NCI-H1048 (cell line): ENCODE measurements at places on chromosomes 13 and 19.

- no peak for DNase-seq
Measured at GRCh38 chr13:44904967-44905366, 84.3 kb downstream of the NUFIP1 start.

DNA sequence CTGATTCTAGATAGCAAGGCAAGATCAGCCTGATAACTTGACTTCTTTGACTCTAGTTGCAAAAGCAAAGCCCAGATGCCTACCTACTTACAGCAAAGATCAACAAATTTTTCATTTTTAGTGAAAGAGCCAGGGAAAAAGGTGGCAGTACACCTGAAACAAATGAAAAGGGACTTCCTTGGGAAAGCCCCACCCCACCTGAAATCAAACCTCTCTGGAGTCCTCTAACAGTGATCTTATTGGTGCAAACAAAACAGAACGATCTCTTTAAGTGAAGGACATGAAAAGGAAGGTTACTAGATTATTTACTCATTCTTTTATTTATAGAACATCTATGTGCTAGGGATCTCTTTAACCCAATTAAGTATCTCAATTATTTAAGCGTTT lies 507 bp upstream of the LCP1 start:
- DNase-seq: no peak

GRCh38 chr13:40979232-40979631 lies 39.9 kb downstream of the ELF1 start:
- no peak for DNase-seq

DNA sequence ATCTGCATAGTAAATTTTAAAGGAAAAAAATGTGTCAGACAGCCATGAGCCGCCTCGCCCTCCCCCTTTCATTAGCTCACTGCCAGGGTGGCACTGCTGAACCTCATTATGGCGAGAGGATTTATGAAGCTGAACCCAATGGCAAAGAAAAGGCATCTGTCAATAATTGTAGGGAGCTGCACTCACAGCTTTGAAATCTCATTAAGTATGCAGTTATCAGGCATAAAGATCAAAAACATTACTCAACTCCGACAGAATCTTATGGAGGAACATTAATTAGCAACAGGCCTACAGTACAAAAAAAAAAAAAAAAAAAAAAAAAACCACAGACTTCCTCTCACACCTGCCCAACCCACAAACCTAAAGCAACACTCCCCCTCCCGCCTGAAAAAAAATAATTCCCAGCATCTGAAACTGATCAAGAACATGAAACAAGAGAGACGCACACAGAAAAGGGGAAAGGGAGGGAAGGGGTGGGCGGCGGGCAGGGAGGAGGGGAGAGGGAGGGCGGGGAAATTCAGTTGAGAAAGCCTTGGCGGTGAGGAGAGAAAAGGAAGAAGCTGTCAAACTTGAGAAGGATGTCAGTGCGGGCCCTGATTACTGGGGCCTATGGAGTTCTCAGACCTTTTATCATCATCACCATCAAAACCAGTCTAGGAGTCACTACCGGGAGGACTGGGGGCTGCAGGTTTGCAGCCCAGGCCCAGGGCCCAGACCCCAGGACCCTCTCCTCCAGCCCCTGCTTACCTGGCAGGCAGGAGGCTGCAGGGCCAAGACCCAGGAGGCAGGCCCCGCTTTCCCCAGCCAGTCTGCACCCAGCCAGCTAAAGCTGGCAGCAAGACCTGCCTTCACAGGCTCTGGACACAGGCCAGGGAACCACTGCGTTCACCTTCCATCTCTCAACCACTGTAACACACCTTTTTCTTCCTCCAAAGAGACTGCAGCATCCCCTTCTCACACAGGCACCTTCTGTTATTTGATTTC lies 8.9 kb downstream of the TSHZ3 start:
- DNase-seq: no peak

GRCh38 chr13:113080901-113081521 lies 24.6 kb upstream of the F7 start:
- DNase-seq: no peak

DNA sequence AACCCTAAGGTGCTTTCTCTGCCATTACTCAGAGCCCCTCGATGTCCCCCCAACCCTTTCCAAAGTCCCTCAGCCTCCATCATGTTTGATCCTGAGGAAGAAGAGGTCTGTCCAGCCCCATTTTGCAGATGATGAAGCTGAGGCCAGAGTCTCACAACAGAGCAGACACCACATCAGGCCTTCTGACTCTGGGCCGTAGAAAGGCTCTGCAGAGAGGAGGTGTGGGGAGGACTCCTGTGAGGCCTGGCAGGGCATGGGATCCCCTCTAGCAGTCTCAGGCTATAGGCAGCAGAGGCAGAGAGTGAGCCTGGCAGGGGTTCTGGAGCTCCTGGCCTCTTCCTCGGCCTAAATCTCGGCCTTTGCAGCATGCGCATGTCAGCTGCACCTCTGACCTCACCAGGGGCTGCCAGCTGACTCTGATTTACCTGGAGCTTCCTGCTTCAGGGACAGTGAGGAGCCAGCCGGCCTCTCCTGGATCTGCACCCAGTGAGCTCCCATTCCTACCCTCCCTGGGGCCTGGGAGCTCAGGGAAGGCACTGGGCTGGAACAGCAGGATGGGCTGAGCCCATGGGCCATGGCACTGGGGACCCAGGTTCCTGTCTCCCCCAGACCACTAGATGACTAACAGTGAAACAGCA lies 41.7 kb upstream of the VSTM2B start:
- DNase-seq: no peak

- DNase-seq: peak; percentile 91
Measured at GRCh38 chr13:103883164-103883563, 816.9 kb upstream of the SLC10A2 start.

DNA sequence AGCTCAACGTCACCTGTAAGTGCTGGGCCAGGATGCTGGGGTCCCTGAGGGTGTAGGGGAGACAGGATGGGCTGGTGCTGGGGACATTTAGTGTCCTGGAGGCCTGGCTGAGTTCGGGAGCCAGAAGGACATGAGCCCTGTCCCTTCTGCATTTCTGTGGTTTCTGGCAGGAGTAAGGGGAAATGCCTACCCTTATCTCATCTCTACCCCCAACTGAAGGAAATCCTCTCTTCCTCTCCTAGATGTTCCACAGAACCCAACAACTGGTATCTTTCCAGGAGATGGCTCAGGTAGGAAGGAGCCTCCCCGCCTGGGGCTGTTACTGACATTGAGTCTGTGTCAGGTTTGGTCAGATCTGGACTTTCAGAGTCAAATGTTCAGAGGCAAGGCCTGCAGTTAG lies 1.2 kb downstream of the CD33 start:
- DNase-seq: no peak

DNA sequence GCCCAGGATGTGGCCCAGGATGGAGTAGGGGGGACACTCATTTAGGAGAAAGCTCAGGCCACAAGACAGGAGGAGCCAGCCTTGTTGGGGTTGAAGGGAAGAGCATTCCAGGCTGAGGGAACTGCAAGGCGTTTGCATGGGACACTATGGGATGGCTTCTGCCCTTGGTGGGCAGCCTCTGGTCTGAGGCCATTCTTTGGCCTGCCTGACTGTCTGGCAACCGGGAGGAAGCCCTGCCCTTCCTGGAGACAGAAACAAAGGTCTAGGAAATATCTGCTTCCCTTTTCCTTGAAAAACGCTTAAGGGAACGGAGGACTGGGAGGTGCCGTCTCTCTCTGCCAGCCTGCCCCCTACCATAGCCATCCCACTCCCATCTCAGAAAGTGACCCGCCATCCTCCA lies 2.8 kb upstream of the ICAM1 start:
- DNase-seq: no peak
